Sciatic nerve (tissue), 2 donors: ENCODE measurements at places on chromosomes 5 and 9.

DNA sequence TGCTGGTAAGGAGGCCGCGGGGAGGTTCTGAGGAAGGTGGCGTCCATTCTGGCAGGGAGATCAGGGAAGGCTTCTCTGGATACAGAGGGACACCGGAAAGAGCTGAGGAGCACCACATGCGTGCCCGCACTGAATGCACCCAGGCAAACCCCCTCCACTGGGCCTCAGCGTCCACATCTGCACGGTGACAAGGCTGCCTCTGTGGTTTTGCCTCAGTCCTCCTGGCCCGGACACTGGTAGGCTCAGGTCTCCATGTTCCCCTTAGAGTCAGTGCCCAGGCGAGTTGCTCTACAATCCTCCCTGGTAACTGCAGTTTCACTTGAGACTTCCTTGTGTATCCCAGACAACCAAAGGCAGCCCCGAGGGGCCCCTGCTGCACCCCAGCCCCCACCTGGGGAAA lies 173.3 kb downstream of the MELK start:
- DNase-seq = no peak

GRCh38 chr5:172556262-172556661 lies 84.8 kb upstream of the NEURL1B start:
- DNase-seq = no peak

DNA sequence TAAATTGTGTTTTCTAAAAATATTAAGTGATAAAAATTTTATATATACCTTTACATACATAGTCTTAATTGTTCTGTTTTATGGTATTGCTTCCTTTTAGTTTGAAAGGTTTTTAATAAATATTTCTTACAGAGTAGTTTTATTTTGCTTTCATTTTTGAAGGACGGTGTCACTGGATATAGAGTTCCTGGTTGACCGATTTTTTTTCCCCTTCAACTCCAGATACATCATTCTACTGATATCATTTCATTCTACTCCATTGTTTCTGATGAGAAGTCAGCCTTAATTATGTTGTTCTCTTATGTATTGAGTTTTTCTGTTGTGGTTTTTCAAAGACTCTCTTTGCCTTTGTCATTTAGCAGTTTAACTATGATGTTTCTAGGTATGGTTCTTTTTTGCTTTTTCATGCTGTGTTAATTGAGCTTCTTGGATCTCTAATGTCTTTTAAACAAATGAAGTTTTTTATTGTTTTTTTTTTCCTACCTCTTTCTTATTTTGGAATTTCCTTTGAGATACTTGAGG lies 30.4 kb downstream of the MTREX start:
- no peak for DNase-seq

GRCh38 chr5:39543335-39543734 lies 118.6 kb upstream of the DAB2 start:
- DNase-seq = no peak

GRCh38 chr5:110371725-110372041 lies 354.8 kb downstream of the TMEM232 start:
- DNase-seq = no peak

GRCh38 chr5:174453690-174454089 lies 270.7 kb upstream of the MSX2 start:
- DNase-seq = no peak

DNA sequence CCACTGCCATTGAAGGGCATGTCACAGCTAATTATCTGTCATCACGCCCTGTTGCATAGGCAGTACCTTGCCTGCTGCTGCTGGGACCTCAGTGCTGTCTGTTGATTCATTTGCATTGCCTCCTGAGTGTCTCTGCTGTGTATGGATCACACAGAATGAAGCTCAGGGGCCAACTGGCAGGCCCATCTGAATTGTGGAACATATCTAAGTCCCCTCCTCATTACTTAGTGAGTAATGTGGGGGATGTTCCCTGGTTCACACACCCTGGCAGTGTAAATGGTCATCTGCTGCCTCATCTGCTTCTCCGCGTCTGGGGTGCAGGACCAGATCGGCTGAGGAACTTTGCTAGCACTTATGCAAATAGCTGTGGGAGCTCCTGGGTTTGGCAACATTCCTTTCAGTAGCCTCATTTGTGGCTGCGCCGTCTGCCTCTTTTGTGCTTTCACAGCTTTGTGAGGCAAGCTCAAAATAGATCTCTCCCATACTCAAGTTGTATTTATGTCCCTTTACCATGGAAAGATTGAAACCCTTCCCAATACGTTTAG lies 25.4 kb downstream of the TYRP1 start:
- DNase-seq = no peak

- no peak for DNase-seq
Observed at GRCh38 chr5:175659546-175660253, 1.8 kb downstream of the HRH2 start.
